Stomach (tissue), 19 donors: ENCODE measurements at places on chromosomes 2 and 18. TPM values are rescaled to one million over a fixed set of nuclear protein-coding genes. Genes with fewer than 3 reads are reported as not detected.

DNA sequence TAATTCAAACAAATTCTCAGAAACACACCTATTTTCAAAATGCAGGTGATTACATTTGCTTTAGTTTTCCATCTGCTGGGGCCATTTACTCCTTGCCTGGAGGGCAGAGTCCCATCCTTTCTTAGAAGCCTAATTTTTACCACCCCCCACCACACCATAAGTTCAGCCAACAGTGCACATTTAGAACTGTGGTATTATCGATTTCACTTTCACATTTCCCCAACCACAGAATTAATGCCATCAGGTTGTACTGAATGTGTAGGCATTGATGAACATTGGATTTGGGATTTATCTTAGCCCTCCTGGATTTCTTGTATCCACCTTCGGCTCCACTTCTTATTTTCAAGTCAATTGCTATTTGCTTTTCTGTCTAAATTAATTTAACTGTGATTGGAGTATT lies 4.5 kb downstream of the SCYGR3 start:
- DNase-seq, result no peak

GRCh38 chr2:100796499-100797100 lies 23.3 kb upstream of the NPAS2 start:
- peak; percentile 43 for DNase-seq

DNA sequence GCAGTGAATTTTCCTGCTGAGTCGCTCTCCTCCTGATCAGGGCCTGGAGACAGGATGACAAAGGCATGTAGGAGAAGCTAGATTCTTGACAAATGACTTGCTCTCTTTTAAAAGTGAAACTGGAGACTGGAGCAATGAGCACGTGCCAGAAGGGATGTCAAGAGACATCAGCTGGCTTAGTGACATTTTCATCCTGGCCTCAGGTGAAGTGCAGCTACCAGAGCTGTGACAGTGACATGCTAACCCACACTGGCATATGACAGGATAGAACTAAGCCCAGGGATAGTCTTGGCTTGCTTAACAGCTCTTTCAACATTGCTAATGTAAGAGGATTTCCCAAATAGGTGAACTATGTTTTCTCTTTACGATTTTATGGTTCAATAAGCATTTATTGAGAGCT lies 757.5 kb upstream of the DDX18 start:
- no peak for DNase-seq

DNA sequence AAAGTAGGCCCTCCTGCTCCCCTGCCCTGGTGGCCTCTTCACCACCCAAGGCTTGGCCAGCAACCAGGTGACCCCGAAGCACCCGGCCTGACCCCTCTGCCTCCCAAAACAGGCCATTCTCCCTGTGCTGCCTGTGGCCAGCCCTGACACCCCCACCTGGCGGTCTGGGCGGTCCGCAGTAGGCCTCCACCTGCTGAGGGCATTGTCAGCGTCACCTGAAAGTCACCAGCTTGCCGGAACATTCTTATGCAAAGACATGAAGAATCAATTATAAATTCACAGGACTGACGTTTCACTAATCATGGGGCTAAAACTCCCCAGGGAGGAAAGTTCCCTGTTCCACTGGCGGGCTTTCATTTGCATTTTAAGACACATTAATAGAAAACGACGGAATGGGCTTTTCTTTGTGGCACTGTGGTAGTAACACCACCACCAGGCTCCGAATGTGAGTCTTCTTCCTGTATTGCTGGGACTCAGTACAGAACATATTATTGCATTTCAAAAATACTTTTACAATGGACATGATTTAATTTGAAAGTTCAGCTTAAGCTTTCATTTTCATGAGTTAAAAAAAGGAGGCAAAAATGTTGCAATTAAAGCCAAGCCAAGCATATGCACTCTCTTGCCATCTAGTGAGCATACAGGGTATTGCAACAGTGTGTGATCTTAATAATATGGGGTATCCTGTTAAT lies 57.4 kb downstream of the ADI1 start:
- DNase-seq, result no peak

DNA sequence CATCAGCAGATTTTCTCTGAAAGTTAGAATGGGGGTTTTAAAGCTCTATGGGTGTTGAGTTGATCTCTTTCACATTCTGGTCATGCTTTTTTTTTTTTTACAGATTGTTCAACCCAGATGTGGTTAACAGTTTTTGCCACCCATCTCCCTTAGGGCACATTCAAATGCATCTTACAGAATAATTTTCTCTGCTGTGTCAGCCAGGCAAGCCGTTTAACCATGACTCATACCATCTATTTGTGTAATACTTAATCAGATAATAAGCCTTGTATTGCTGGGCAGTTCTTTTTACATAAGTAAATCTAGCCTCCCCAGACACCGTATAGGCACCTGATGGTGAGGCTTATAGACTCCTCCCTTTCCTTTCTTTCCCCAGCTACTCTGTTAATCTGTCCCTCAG lies 62.0 kb downstream of the TGIF1 start:
- no peak for DNase-seq

DNA sequence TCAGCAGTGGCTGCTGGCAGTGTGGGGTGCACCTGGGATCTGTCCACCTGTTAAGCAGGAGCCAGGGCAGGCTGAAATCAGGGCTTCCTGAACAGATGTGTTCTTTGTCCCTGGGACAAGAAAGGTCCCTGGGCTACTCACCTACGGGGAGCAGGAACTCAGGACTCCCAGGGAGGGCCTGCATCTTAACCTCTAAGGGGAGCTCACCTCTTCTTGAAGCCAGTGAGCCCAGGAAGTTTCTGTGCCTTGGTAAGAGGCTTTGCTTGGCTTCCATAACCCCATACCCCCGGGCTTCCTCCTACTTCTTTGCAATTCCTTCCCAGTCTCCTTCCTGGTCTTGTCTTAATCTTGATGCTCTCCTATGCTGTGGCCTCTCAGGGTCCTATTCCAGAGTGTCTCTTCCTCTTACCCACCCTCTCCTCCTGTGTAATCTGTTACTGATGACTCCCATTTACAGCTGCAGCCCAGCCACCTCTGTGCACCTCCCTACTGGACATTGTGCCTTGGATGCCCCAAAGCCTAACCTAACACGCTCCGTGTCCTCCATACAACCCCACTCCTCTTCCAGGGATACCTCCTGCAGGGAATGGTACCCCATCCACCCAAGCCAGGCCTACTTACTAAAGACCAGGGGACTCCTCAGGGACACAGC lies 55.7 kb upstream of the MAPRE3 start:
- no peak for DNase-seq

- no peak for DNase-seq
These were observed 106.2 kb downstream of the TANC1 start for GRCh38 chr2:159074605-159075004.

DNA sequence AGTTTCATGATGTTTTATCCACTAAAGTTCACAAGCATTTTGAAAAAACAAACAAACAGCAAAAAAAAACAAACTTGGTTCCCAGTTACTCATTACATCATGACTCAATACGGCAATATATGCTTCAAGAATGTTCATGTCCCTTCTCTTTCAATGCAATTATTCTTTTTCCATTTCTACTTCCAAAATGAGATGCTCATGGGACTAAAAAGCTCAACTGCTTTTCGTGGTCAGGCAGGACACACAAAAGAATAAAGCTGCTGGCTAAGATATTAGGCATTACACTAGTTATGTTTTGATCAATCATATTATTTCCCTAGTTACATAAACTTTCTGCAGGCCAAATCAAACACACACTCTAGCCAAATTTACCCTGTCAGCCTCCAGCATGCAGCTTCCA lies 301.3 kb downstream of the EPHA4 start:
- no peak for DNase-seq

GRCh38 chr2:139529080-139529479 lies 748.9 kb upstream of the NXPH2 start:
- peak; percentile 44 for DNase-seq

DNA sequence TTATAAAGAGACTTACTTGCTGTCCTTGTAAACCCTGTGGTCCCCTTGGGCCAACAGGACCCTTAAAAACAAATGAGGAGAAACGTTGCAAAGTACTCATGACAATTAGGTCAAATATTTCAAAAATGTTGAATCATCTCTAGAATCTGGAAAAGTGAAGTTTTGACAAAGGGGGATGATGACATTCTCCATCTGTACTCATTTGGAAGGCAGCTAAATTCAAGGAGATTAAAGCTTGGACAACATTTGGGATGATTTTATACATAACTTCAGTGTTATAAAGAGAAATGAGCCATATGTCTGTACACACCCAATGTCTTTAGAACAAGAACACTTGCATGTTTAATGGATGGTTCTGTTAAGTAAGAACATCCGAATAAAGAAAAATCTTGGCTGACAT lies 92.9 kb downstream of the COL5A2 start:
- no peak for DNase-seq

- no peak for DNase-seq
These were observed 166.0 kb downstream of the EHBP1 start for GRCh38 chr2:62871506-62871905.

DNA sequence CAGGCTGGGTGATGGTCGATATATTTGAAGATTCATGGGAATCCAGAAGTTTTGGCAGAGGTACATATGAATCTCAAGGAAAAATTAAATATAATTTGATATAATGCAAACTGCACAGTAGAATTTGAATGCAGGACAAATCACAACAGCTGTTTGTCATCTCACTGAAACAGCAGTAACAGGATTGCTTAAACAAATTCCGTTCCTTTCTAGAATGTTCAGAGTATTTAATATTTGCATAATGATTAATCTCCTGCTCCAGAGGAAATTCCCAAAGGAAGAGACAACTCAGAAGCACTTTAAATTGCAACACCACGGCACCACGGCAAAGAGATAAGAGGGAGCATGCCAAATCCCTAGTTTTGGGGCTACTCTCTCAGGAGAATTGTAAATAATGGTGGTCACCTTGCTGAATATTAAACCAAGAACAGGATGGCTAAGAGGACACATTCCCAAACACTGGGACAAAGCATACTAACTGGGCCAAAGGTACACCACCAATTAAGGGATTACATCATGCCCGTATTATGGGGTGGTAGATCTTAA lies 67.8 kb upstream of the MAP4K3 start:
- no peak for DNase-seq

- DNase-seq, result no peak
These were observed 152.7 kb upstream of the NT5C1B start for GRCh38 chr2:18741895-18742732.

- peak; percentile 88 for DNase-seq
These were observed 63.2 kb upstream of the MAPRE2 start for GRCh38 chr18:34977838-34978532.

DNA sequence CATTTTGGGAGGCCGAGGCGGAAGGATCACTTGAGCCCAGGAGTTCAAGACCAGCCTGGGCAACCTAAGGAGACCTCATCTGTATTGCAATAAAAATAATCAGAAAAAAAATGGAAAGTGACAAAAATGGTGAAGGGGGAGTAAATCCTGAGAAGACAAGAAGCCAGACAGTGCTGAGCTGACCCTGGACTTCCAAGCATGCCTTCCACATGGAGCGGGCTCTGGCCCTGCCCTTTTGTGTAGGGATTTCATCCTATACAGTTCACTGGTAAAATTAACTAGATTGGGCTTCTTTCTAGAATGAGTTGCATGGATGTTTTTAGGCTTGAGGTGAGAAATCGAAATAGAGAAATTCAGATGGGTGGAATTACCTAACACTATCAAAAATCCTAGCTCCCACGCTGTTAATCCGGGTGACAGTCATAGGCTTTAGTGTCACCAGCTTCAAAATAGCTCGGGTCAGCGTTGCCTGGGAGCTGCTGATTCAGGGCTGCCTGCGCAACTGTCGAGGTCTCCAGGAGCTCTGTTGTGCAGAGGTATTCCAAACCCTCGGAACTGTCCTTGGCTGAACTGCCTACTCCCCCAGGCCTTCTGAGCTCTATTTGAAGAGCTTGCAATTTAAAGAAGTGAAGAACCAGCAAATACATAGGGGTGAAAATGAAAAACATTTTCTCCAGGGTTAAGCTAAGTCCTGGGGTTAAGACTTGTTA lies 21.5 kb upstream of the ZNF532 start:
- no peak for DNase-seq

DNA sequence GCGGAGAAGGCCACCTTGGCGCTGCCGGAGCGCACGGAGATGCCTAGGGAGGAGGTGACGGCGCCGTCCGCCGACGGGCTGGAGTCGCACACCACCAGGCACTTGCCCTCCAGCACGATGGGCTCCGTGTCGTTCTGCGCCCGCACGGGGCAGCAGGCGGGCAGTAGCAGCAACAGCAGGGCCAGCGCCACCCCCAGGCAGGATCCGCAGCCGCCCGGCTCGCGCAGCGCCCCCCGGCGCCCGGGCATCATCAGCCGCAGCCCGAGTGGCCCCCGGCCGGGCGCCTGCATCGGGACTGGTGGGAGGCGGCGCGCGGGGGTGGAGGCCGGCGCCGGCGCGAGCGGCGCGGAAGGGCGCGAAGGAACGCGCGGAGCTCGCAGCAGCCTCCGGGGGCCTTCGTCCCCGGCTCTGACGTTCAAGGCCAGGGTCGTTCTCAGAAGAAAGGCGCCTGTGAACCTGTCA lies 2.2 kb downstream of the CBLN2 start:
- DNase-seq, result no peak

DNA sequence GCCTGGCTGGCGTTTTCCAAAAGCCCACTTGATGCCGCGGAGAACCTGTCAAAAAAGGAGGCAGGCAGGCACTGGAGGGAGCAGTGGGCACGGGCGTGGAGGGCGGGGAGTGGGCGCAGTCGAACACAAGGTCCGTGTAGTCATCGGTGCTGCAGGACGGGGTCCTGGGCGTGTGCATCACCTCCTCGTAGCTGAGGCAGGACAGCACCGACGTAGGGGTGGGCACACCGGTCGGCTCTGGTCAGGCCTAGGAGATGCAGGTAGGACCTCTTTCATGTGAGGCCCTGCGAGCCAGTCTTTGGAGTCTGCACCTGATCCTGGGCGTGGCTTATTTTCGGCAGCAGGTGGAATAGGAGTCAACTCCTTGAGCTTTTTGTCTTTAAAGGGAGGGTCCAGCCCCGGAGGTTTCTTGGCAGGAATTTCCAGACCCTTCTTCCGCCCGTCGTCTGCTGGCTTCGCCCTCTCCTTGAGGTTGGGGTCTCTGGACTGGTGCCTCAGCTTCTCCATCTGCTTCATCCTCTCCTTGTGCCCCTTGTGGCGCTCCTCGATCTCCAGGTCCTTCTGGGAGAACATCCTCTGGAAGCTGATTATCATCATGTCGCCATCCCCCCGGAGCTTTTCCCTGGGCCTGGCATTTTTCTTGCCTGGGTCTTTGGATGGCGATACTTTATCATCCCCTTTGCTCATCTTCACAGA lies 892.5 kb upstream of the LRRTM1 start:
- DNase-seq, result no peak

Gene NDC80
- 7.3 TPM for polyA plus RNA-seq

Gene SLC30A3
- not detected for polyA plus RNA-seq

Gene SIX3
- not detected for polyA plus RNA-seq

Gene SLC8A1
- 0.33 TPM for polyA plus RNA-seq

Gene TGIF1
- 65.3 TPM for polyA plus RNA-seq

Gene FAP
- polyA plus RNA-seq, result 1.1 TPM

Gene PROKR1
- not detected for polyA plus RNA-seq

Gene RNF144A
- 1.4 TPM for polyA plus RNA-seq

Gene SERPINB12
- polyA plus RNA-seq, result not detected
